Natural killer cell (primary cell): ENCODE measurements at places on chromosomes 16 and 17. TPM values are rescaled to one million over a fixed set of nuclear protein-coding genes. Genes with fewer than 3 reads are reported as not detected.

Gene ZFHX3
- total RNA-seq, result 5.8 TPM

GRCh38 chr17:80055597-80055996 is 19.2 kb downstream of the CCDC40 start:
- DNase-seq, result no peak

- DNase-seq, result no peak
Measured at GRCh38 chr16:48347191-48347865, 37.9 kb downstream of the SIAH1 start.

DNA sequence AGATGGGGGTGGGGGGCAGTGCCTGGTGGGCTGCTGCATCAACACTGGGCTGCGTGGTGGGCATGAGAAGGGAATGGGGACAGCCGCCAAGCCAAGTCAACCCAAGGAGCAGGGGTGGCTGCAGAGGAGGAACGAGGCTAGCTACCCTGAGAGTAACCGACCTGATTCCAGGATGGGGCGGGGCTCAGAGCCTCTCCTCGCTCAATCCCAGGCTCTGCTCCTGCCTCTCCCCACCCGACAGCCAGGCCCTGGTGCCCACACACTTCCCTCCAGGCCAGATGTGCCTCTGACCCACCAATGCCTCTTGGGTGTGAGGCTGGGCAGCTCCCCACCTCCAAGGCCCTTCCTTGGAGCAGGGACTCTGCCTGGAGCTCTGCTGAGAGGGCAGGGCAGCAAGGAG is 2.7 kb downstream of the NPTX1 start:
- DNase-seq, result no peak

Gene HEATR9
- 24.1 TPM for total RNA-seq

DNA sequence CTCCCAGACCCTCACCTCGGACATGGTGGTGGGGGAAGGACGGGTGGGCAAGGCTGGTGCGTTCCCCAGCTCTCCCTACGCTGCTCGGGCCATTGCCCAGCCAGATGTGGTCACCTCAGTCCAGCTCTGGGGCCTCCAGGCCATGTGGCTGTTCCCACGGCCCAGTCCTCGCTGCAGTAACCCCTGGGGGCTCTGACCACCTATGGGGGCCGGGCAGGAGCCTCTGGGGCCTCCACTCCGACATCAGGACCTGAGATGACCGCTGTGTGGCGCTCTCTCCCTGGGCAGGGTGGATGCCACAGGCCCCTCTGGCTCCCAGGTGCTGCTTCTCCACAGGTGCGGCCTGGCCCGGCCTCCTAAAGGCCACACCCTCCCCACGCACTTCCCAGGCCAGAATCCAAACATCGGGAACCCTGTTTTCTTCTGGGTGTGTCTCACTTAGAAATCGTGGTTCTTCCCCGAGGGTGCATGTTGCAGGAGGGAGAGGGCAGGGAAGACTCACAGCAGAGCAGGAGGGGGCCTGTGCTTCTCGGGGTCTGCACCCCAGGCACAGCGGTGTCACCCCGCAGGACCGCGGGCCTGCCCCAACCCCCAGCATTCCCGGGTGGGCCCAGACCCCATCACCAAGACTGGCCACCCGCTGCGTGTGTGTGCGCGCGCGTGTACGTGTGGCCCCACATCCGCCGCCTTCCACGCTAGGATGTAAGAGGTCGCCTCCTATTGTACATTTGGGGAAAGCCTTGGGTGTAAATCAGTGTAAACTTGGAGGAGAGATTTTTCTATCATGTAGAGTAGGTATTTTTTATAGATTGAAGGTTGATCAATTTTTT is 5.9 kb upstream of the CAPN15 start:
- DNase-seq, result no peak

DNA sequence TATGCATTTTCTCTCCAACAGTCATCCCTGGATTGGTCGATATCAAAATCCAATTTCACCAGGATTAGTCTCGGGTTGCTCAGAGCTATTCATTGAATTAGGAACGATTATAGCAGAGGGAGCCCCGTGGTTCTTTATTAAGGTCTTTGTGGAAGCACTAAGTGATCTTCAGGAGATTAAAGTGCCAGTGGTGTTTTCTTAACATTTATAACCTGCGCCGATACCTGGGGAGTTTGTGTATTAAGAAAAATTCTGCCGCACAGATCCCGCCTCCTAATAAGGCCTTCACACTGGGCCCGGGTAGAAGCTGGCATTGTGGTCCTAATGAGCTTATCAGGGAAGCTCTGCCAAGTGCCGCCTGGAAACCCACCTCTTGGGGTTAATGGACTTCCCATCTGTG is 238.7 kb downstream of the RBFOX1 start:
- no peak for DNase-seq

DNA sequence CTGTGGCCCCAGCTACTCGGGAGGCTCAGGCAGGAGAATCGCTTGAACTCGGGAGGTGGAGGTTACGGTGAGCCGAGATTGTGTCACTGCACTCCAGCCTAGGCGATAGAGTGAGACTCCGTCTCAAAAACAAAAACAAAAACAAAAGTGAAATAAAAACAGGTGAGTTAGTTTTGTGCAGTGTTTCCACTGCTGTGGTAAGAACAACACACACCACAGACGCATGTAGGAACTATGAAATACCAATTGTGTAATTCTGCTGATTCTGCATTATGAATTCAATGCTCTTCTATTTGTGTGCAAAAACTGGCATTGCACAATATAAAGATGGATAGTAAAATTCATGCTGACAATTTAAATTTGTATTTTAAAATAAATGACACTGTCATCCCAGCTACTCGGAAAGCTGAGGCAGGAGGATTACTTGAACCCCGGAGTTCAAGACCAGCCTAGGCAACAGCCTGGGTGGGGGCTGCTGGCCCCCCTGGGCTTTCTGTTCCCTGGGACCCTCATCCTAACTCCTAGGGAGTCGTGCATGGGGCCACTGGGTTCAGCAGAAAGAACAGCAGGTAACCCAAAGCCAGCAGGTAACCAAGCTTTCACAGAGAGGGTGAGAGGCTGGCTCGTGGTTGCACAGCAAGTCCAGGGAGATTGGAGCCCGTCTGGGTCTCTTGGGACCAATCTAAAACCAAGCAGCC is 10.6 kb upstream of the RHBDF2 start:
- peak; percentile 46 for DNase-seq

DNA sequence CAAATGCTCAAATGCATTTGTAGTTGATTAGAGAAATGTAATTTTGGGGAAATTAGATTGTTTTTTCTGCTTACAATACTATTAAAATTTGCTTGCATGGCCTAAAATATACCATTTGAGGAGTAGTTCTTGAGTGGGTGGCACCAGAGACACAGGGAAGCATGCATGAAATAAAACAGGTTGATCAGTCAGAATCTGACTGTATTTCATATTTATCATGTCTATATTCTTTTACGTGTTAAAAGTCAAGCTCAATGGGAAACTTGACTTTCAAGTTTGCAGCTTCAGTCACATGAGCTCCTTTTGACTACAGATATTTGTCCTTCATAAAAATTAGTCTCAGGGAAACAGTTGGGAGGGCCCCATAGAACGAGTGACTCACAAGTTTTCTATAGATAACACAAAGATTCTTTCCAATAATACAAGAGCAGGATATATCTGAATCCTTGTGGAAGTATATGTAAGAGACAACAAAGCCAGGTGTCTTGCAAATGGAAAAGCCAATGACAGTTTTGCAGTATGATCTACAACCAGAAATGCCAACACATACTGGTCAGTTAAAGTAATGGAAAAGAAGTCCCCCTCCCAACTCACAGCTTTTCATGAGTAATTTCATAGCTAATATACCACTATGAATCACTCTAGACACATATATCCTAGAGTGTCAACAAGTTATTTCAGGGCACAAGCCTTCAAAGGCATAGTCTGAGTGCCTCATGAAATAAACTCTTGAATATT is 42.2 kb upstream of the CORO6 start:
- no peak for DNase-seq

GRCh38 chr16:991345-991744 is 9.8 kb downstream of the SOX8 start:
- no peak for DNase-seq

GRCh38 chr16:66746682-66747081 is 4.7 kb downstream of the DYNC1LI2 start:
- no peak for DNase-seq

Gene CRYBA1
- not detected for total RNA-seq

DNA sequence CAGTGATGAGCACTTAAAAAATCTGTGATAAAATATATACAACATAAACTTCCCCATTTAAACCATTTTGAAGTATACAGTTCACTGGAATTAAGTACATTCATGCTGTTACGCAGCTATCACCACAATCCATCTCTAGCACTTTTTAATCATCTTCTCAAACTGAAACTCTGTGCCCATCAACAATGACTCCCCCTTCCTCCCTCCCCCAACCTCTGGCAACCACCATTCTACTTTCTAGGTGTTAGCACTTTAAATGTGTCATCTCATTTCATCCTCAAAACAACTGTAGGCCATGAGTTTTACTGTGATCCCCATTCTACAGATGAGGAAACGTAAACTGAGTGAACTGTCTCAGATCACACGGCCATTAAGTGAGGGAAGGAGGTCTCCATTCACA is 13.8 kb upstream of the TMEM98 start:
- DNase-seq, result no peak

DNA sequence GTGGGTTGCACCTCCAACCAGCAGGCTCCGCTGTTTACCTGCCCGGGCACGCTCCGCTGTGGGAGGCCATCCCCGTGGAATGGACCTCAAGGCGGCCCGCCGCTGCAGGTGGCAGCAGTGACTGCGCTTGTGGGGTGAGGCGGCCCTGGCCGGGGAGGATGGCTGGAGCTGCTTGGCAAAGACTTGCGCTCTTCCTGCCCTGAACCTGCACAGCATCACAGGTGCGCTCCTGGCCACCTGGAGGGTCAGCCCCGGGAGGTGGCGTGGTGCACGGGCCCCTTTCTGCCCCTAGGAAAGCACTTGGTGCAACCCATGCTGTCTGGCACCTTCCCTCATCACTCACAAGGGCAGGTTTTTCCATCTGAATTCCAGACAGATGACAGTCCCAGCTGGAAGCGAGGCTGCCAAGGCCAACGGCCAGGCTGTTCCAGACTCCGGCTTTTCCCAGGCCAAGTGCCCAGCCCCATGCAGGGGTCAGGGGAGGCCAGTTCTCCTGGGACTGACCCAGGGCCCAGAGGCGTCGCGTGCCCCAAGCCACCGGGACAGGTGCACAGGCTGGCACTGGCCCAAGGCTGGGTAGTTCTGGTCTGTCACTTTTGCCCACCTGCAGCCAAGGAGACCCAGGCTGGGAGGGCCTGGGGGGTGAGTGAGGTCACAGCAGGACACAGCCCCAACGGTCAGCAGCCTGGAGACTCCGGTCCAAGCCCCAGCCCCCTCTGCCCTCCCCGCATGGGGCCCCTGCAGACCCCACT is 13.3 kb downstream of the UTS2R start:
- no peak for DNase-seq

Gene FLOT2
- total RNA-seq, result 132 TPM

Gene CLEC18A
- total RNA-seq, result 2.7 TPM

- DNase-seq, result no peak
Measured at GRCh38 chr17:27550974-27551505, 79.9 kb upstream of the LGALS9 start.

DNA sequence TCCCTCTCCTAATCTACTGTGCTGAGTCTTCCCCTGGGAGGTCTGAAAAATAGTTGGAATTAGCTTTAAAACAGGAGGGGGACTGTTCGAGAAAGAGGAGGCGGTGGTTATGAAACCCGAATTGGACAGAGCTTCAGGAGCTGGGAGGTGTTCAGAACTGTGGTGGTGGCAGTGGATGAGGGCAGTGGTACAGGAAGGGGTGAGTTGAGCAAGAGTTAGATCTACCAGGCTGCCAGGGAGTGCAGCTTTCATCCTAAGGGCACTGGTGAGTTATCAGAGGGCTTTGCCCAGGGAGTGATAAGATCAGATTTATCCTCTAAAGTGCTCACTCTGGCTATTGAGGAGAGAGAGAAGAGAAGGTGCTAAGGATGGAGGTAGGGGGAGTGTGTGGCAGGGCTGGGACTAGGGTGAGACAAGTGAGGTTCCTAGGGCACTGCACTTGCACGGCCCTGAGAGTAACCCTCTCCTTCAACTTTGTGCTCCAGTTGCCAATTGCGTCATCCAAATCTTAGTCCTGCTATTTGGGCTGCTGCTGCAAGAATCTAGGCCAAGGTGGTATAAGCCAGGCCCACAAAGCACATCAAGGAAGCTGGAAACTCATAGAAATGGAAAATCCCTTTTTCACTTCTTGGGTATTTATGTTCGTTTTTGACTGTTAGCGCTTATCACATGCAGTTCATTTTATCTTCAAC is 540.3 kb downstream of the XYLT1 start:
- no peak for DNase-seq

GRCh38 chr16:66127459-66128370 is 238.8 kb upstream of the CDH5 start:
- no peak for DNase-seq

DNA sequence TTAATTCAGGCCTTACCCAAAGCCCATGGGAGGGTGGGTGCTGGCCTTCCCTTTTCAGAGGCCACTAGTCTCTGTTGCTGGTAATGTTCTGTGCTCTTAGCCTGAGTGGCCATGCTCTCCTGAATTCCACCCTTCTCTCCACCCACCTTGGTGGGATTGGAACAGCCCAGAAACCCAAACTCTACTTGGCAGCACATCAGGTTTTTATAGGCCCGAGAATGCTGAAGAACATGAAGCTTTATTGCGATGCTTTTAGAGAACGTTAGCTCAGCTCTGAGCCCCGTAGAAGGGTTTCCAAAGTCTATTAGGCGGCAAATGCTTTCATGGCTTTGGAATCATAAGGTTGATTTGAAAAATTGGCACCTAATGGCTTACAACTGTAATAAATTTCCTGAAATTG is 209.3 kb downstream of the MSI2 start:
- no peak for DNase-seq

GRCh38 chr16:10765772-10766171 is 22.1 kb downstream of the NUBP1 start:
- peak; percentile 42 for DNase-seq

Gene HSF4
- total RNA-seq, result 8.3 TPM

Gene CCL17
- total RNA-seq, result not detected

GRCh38 chr16:19291475-19291874 is 5.9 kb downstream of the CLEC19A start:
- DNase-seq, result no peak

Gene KRTAP3-2
- not detected for total RNA-seq

GRCh38 chr16:68046106-68046505 is 23.0 kb downstream of the DUS2 start:
- DNase-seq, result no peak

GRCh38 chr17:81245665-81246342 is 6.7 kb downstream of the NDUFAF8 start:
- no peak for DNase-seq

Gene CA7
- total RNA-seq, result not detected
